ENCODE measurements at places on chromosomes 1 and 21. TPM values are rescaled to one million over a fixed set of nuclear protein-coding genes. Genes with fewer than 3 reads are reported as not detected.
A peak's percentile ranks its signal among the peaks of the same experiment; 100 is the strongest.

Gene LCE3B
- total RNA-seq, result not detected

Gene ANGPTL1
- total RNA-seq, result 10.0 TPM

Gene RNU1-2
- under 0.01 TPM for total RNA-seq

Gene CYP4A22
- total RNA-seq, result not detected

Gene ATP5PF
- total RNA-seq, result 66.5 TPM

Gene RBP7
- total RNA-seq, result 15.8 TPM

Gene PPIAL4G
- not detected for total RNA-seq

Gene IVL
- total RNA-seq, result 50.2 TPM

Gene CRP
- 13.2 TPM for total RNA-seq

Gene OPN3
- total RNA-seq, result 20.8 TPM

Gene ATP1A4
- total RNA-seq, result not detected

DNA sequence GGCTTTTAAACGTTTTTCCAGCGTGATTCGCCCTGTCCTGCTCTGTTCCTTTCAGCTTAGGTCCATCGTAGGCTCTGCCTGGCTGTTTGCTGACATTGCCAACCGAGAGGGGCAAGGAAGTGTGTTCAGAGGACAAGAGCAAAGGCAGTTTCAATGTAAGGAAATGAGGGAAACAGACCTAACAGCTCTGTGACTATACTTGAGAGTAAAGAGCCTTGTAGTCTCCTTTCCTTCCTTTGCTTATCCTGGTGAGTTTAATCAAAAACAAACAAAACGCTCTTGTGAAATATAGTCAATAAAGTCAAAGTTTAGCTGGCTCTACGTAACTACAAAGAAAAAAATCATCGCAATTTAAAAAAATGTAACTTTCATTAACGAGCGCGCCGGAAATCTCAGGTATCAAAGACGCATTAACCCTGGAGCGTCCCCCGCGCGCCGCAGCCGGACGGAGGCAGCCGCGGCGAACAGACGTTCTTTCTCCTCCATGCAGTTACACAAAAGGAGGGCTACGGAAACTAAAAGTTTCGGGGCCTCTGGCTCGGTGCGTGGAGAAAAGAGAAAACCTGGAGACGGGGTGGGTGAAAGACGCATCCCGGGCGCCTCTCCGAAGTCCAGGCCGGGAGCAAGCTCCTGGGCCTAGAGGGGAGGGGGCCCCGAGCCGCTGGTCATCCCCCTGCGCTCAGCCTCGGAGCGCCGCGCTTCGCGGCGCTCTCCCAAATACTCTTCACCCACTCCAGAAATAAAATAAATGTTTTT, 617 bp upstream of the ADGRL2 start:
- H3K27me3 ChIP-seq, result peaks cover 30% of the 10 kb centered on the region
- peaks cover 27% of the 10 kb centered on the region for H3K4me1 ChIP-seq
- DNase-seq, result no peak
- H3K4me3 ChIP-seq, result peak overlapping the region; percentile 80

DNA sequence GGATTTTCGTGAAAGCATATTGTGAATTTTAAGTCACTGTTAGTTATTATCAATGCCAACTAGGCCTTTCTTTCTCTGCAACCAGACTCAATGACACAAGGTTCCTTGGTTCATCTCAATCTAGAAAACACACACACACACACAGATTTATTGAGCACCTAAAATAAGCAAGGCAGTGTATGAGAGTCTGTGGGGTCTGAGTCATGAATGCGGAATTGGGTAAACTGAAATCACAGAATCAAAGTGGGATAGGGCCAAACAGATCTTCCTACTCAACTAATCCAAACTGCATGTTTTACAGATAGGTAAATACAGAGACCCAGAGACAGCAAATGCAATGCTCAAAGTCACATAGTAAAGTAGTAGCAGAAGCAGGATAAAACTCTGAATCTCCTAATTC, 48.5 kb upstream of the NRDC start:
- peaks cover 3% of the 10 kb centered on the region for H3K27me3 ChIP-seq
- no peaks in the 10 kb centered on the region for H3K4me1 ChIP-seq
- H3K4me3 ChIP-seq, result no peak overlapping the region
- DNase-seq, result no peak
- H3K36me3 ChIP-seq, result no peaks in the 10 kb centered on the region

DNA sequence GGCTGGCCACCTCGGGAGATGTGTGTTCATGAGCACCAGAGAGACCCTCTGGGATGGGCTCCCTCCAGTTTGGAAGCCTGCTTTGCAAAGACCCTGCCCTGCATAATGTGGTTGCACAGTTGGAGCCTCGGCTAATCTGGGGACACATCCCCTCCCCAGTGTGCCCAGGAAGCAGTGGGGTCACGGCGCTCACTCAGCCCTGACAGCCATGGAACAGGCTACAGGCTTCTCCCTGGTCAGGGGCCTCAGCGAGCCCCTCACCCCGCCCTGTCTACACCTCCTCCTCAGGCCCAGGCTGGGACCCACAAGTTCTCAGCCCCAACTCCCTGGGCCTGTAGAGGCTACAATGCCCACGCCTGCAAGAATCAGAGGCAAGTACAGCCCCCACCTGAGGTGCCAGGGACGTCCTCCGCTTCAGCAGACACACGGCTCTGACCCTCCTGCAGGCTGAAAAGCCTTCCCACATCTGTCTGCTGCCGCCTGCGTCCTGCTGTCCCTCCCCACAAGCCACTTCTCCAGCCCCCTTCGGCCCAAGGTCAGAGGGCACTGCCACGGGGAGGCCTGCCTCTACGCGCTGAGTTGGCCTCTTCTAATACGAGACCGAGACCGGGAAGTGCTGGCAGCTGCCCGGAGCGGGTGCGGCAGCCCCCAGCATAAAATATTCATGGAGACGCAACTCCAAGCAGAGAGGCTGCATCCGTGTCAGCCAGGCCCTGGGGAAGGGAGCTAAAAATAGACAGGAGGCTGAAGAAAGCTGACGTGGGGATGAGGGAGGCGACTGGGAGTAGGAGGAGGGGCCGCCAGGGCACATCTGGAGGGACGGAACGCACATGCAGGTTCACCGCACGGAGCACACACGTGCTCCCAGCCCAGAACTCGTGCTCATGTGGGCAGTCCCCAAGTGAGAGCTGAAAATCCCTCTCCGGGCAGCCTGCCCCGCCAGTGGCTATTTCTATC, 15.2 kb upstream of the GPR153 start:
- H3K4me3 ChIP-seq, result no peak overlapping the region
- H3K27ac ChIP-seq, result peak overlapping the region; percentile 32
- H3K27me3 ChIP-seq, result no peaks in the 10 kb centered on the region
- DNase-seq, result no peak

- no peaks in the 10 kb centered on the region for H3K36me3 ChIP-seq
- H3K27ac ChIP-seq, result peak overlapping the region; percentile 18
- no peak overlapping the region for H3K4me3 ChIP-seq
- no peak for DNase-seq
Observed at GRCh38 chr1:218459450-218459849, 114.3 kb downstream of the TGFB2 start.

- no peak for DNase-seq
- peaks cover 8% of the 10 kb centered on the region for H3K36me3 ChIP-seq
- H3K27me3 ChIP-seq, result no peaks in the 10 kb centered on the region
Observed at GRCh38 chr21:15809818-15810217, 80.0 kb downstream of the USP25 start.

DNA sequence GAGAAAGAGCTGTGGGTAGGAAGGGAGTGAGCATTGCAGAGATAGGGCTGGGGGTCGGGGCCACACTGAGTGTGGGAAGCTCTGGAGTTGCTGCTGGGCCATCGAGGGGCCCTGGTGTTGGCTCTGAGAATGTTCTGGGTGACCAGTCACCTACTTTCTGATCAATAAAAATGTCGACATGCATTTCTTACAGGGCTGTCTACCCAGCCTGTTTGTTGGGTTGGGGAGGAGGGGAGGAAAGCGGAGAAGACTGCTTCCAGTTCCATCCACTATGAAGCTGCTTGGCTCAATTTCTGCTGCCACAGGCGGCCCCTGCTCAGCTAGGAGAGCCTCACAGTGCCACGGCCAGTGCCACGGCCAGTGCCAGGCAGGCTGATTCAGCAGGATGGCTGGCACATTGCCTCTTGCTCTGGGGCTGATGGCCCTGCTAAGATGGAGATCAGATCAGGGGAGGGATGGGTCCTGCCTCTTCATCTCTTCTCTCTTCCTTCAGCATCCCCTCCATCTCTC, 3.0 kb upstream of the PADI3 start:
- H3K36me3 ChIP-seq, result no peaks in the 10 kb centered on the region
- H3K4me3 ChIP-seq, result no peak overlapping the region
- no peak for DNase-seq
- no peak overlapping the region for H3K27ac ChIP-seq

DNA sequence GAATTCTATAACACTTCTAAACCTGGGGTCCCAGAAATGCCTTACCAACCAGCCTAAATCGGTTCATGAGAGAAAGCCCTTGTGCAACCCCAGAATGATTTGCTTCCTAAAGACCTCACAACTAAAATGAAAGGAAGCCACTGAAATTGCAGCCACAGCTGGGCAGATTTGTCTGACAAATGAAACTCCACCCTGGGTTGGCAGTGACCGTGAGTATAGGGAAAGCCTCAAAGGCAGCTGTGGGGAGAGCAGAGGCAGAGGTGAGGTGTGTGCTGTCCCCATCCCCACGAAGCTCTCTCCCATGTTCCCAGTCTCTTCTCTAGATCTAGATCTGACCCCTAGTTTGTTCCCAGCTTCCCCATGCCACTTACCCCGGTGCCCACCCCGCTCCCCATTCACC, 23.1 kb downstream of the RHBDL2 start:
- DNase-seq, result no peak
- H3K4me3 ChIP-seq, result no peak overlapping the region
- no peak overlapping the region for H3K27ac ChIP-seq
- peaks cover 6% of the 10 kb centered on the region for H3K36me3 ChIP-seq
- no peaks in the 10 kb centered on the region for H3K4me1 ChIP-seq

GRCh38 chr1:198604975-198605374, 33.9 kb upstream of the PTPRC start:
- no peak overlapping the region for H3K27ac ChIP-seq
- H3K36me3 ChIP-seq, result no peaks in the 10 kb centered on the region
- no peaks in the 10 kb centered on the region for H3K4me1 ChIP-seq
- no peak overlapping the region for H3K4me3 ChIP-seq
- DNase-seq, result no peak

DNA sequence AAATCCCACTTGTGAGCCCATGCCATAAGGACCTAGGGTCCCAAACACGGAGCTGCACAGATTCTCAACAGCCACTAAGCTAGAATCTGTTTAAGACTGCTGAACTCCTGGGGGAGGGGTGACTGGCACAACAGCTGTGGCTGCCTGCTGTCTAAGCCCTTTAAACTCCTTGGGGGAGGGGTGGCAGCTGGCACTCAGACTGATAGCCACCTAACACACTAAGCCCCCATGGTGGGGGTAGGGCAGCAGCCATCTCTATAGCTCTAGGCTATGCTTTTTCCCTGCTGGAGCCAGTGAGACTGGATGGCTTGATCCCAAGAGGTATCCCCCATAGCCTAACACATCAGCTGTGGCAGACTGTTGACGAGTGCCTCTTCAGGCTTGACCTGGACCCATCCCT, 73.3 kb upstream of the FMO3 start:
- H3K4me1 ChIP-seq, result no peaks in the 10 kb centered on the region
- no peak overlapping the region for H3K27ac ChIP-seq
- peaks cover 3% of the 10 kb centered on the region for H3K27me3 ChIP-seq
- H3K36me3 ChIP-seq, result no peaks in the 10 kb centered on the region
- H3K4me3 ChIP-seq, result no peak overlapping the region

DNA sequence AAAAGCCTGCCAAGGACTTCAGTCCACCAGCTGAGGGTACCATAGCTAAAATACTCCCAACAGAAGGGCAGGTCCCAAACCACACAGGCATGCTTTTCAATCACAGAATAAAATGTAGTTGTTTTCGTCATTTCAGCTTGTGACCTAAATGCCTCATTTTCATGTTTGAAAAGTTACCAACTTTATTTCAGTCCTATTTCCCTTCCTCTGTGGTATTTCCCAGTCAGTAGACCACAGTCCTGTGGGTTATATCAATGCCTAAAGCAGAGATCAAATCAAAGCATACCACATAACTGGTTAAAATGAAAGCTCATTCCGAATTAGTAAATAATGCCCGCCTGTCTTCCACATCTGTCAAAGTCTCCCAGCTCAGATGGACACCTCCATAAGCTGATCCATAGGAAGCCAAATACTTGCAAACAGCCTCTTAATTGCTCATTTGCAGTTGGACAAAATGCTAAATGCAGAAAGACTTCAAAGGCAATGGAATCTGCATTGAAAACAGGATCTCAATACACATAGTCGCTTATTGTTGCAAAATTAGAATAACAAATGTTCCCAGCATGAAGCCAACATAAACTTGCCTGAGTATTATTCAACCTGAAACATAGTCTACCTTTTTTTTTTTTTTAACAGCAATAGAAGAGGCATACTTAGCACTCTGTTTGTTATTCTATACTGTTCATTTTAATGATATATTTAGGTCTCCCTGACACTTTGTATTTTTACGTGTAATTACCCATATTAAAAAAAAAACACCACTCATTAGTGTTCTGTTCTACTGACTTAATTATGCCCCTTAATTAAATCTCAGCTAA, 53.9 kb downstream of the NR5A2 start:
- H3K4me1 ChIP-seq, result no peaks in the 10 kb centered on the region
- peaks cover 34% of the 10 kb centered on the region for H3K27me3 ChIP-seq
- no peak overlapping the region for H3K27ac ChIP-seq
- DNase-seq, result no peak
- H3K36me3 ChIP-seq, result no peaks in the 10 kb centered on the region

- H3K27ac ChIP-seq, result peak overlapping the region; percentile 4
- H3K36me3 ChIP-seq, result no peaks in the 10 kb centered on the region
- H3K27me3 ChIP-seq, result no peaks in the 10 kb centered on the region
- H3K4me3 ChIP-seq, result no peak overlapping the region
Observed at GRCh38 chr1:198778049-198778448, 139.2 kb downstream of the PTPRC start.

- no peaks in the 10 kb centered on the region for H3K27me3 ChIP-seq
- H3K27ac ChIP-seq, result peak overlapping the region; percentile 93
- H3K4me1 ChIP-seq, result peaks cover 54% of the 10 kb centered on the region
Observed at GRCh38 chr1:225651872-225652728, 823 bp downstream of the ENAH start.

- no peaks in the 10 kb centered on the region for H3K27me3 ChIP-seq
- H3K4me3 ChIP-seq, result no peak overlapping the region
- peak; percentile 67 for DNase-seq
- peaks cover 9% of the 10 kb centered on the region for H3K4me1 ChIP-seq
- peak overlapping the region; percentile 12 for H3K27ac ChIP-seq
- H3K36me3 ChIP-seq, result no peaks in the 10 kb centered on the region
Observed at GRCh38 chr1:87226341-87226760, 102.3 kb upstream of the LMO4 start.

DNA sequence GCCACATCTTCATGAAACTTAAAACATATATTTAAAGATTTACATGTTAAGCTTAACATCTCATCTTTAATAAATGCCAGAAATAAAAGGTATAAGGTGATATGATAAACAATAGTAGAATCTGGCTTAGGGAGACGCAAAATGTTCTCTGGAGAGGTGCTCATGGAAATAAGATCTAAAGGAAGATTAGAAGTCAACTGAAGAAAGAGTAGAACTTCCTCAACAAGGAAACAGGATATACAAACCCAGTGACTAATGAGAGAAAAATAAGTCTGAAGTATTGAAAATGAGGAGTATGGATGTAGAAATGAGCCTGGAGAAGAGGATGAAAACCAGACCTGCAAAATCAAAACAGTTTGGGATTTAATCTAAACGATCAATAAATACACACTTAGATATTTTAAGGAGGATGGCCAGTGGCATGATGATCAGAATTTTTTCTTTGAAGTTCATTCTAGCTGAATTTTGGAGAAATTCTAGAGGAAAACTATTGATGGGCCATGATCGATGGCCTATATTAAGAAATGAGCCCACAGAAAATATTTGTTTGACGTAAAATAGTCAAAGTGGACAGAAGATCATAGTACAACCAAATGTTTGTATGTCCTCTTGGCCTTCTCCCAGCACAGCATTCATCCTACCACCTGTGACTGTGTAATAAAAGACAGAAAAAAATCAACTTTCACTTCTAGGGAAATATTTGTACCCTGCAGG, 387.9 kb upstream of the PTBP2 start:
- no peak overlapping the region for H3K27ac ChIP-seq
- no peaks in the 10 kb centered on the region for H3K4me1 ChIP-seq
- DNase-seq, result no peak
- no peak overlapping the region for H3K4me3 ChIP-seq
- H3K27me3 ChIP-seq, result no peaks in the 10 kb centered on the region
- H3K36me3 ChIP-seq, result no peaks in the 10 kb centered on the region
